ENCODE measurements at places on chromosomes 11 and 22.

- no peak for DNase-seq
These were observed 24.4 kb downstream of the UEVLD start for GRCh38 chr11:18564149-18564548.

- no peak for DNase-seq
These were observed 48.2 kb downstream of the CSF2RB start for GRCh38 chr22:36961626-36962025.

- DNase-seq: no peak
These were observed 2.7 kb upstream of the LRP5 start for GRCh38 chr11:68309621-68310185.

GRCh38 chr22:46929710-46930204 lies 167.3 kb downstream of the TBC1D22A start:
- no peak for DNase-seq

DNA sequence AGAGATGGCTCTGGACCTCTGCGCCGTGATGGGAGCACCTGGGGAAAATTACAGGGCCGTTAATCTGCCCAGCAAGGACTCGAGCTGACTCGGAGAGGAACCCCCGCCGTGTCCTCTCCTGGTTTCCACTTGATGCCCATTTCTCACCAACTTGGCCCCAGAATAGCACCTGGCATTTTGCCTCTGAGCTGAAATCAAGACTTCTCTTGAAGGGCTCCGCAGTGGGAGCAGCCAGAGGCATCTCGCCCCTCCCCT lies 19.0 kb upstream of the CABP7 start:
- DNase-seq: no peak

GRCh38 chr11:114171257-114172054 lies 111.9 kb downstream of the ZBTB16 start:
- no peak for DNase-seq

GRCh38 chr11:115579181-115579825 lies 75.1 kb upstream of the CADM1 start:
- no peak for DNase-seq

DNA sequence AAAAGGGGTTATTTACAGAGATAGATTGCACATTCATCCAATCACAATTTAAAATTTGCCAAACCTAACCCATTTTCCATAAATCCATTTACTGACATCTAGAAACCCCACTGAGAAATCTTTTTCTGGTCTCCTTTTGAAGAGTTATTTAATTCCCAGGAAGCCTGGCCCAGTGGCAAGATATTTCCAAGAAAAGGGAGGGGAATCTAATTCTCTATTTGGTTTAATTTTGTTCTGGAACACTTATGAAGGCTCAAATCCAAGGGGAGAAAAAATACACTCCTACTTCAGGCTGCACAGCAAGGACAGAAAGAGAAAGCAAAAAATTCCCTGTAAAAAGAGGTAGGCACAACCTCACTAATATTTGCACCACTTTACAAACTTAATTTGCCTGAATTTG lies 88.2 kb upstream of the LDLRAD3 start:
- DNase-seq: no peak

DNA sequence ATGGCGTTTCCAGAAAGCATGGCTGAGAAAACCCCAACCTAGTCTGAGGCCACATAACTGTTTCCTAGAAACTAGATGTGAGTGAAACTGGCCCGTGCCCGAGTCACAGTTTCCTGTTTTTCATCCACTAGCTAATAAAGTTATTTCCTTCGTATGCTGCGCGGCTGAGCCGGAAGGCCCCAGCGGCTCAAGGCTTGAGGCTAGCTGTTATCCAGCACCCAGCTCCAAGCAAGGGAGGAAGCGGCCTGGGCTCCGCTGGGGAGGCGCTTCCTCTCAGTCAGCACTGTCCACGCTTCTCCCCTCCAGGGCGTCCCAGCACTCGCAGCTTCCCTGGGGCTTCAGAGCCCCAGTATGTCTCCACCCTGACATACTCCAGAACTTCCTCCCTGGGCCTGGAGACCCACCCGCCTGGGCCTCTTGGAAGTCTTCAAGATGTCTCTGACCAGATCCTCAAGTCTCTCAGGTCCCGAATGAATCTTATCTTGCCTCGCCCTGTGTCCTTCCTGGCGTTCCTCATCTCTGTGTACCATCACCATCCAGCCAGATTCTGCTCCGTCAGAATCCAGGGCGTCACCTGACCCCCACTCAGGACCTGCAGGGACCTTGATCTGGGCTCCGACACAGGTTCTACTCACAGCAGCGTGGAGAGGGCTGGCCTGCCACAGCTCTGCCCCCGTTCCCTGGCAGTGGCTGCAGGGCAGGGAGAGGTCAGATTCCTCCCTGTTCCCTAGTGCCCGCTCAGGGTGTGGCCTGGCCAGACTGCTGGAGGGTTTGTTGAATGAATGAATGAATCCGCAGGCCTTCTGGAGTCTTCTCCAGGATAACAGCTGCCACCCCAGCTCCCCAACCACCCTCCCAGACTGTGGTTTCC lies 81.9 kb downstream of the LRRC32 start:
- no peak for DNase-seq

DNA sequence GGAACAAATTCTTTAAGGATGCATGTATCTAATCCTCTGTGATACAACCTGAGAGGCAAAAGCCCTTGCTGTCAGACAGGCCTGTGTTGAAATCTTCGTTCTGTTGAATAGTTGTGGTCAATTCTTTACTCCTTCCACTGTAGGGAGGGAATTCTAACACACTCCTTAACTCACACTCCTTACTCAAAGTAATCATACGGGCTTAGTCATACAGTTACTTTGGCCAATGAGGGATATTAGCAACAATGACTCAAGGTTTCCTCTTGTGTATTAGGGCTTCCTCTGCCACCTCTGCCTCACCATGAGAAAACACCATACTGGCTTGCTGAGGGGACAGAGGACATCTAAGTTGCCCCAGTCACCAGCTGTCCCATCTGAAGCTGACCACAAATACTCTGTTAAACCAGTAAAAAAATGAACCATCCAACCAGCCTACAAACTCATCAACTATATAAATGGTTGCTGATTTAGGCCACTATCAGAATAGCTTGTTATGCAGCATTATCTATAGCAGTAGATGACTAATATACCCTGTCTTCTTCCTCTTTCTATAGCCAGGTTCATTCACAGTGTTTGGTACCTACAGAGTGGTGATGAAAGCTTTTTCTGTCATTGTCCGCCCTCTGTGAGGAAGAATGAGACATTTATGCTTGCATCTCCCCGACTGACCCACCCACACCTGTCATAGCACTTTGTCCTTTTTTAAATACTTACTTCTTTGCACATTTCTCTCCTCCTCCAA lies 322.8 kb upstream of the SYN3 start:
- DNase-seq: no peak

DNA sequence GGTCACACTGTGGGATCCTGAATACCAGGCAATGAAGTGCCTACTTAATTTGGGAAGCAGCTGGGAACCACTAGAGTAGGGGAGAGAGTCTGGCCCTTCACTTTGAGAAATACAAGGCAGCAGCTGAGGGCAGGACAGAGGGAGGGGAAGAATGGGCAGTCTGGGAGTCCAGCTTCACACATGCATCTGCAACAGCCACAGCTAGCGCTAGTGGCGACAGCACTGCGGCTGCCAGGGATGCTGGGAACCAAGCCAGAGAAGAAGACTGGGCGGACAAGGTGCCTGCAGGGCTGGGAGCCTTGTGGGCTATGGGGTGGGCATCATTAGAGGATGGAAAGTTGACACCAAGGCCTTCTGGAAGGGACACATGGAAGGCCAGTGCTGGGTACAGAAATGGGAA lies 15.8 kb downstream of the SCUBE2 start:
- DNase-seq: peak; percentile 84

GRCh38 chr11:68270196-68271022 lies 1.4 kb downstream of the C11orf24 start:
- no peak for DNase-seq

DNA sequence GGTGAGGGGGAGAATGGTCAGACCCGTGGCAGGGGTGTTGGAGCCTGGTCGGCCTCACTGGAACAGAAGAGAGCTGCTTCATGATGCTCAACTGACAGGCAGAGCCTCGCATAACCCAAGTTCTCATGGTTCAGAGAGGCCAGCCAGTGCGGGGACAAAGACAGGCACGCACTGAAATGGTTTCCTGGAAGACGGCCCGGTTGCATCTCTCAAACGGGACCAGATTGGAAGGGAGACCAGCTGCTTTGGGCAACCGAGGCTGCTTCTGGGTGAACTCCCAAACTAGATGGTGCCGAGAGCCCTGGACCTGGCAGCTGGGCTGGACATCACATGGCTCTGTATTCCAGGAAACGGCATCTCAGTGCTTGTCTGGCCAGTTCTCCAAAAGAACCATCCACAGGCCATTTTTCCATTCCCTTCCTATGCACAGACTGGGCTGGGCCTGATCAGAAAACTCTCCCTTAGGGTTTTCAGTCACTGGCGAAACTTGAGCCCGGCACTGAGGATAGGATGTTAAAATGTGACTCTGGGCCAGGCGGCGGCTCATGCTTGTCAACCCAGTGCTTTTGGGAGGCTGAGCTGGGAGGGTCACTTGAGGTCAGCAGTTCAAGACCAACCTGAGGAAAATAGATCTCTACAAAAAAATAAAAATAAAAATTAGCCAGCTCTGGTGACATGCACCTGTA lies 80.1 kb upstream of the PRODH start:
- no peak for DNase-seq

- DNase-seq: no peak
These were observed 5.3 kb downstream of the RELA start for GRCh38 chr11:65657426-65657825.

GRCh38 chr11:69904974-69905535 lies 85.8 kb upstream of the FGF3 start:
- DNase-seq: no peak

DNA sequence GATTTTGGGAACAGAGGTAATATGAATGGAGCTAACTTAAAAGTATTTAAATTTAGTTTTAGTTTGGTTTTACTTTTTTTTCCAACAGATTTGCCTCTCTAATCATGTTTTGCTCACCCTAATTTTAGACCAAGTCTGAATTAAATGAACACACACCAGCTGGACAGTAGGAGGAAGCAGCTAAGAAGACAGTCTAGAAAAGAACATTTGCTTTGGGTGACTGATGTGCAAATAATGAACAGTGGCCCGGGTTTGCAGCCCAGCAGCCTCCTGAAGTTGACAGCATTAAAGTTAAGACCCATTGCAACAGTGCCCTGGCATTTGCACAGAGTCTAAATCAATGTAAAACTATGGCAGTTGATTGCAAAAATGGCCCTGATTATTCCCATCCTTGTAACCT lies 66.4 kb upstream of the SORL1 start:
- no peak for DNase-seq

GRCh38 chr22:49102367-49102766 lies 725.3 kb downstream of the BRD1 start:
- no peak for DNase-seq

DNA sequence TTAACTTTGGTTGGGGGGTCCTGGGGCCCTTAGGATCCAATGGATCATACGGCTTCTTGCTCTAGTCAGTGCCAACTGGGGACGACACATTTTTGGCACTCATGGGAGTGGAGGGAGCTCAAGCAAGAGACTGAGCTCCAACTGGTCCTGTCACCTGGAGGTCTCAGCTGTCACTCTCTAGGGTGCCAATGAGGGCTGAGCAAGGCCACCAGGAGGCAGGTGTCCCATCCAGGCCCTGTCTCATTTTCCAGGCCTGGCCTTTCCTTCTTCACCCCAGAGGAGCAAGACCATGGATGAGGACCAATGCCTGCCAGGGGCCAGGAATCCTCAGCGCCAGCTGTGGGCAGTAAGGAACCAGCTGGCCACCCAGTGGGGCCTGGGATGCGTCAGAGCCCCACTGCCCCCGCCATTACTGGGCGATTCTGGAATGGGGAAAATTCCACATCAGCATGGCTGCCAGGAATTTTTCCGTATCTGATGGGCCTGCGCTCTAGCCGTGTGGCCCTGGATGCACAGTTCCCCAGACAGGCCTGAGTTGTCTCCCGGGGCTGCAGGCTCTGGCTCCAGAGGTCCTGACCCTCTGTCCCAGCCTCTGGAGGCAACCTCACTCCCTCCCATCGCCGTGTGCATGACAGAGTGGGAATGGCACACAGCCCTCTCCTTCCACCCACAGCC lies 669 bp upstream of the GAL3ST1 start:
- peak; percentile 41 for DNase-seq

- DNase-seq: no peak
These were observed 24.1 kb downstream of the MS4A10 start for GRCh38 chr11:60809249-60809648.

DNA sequence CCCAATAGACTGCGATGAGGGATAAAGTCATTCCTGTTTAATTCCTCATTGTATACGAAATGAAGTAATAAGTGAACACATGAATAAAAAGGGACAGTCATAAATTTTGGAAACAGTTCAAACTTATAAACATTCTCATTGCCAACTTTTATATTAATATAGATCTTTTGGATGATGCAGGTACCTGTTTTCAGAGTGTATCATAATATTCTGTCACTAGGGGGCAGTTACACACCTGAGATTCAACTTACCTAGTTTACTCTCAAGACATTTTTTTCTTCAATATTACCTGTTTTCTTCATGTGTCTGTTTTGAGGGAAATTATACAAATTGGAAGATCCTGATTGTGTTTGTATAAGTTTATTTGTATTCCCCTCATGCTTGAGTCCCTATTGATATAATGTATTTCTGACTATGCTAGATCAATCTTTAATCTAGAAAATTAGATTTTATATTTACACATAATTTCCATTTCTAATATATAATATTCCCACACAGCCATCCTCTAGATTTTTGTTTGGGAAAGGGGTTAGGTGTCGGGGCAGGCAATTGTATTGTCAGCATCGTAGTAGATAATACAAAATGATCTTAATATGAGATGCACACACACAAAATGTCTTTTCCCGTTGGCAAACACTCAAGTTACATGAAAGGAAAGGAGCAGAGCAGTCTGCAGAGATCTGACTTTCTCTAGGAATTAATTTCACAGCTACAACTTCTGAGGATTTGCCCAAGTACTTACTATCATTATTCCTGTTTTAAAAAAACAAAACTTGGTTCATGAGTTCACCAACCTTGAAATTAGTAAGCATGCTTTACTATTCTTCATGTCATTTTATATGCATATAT lies 18.4 kb downstream of the FDX1 start:
- DNase-seq: no peak

DNA sequence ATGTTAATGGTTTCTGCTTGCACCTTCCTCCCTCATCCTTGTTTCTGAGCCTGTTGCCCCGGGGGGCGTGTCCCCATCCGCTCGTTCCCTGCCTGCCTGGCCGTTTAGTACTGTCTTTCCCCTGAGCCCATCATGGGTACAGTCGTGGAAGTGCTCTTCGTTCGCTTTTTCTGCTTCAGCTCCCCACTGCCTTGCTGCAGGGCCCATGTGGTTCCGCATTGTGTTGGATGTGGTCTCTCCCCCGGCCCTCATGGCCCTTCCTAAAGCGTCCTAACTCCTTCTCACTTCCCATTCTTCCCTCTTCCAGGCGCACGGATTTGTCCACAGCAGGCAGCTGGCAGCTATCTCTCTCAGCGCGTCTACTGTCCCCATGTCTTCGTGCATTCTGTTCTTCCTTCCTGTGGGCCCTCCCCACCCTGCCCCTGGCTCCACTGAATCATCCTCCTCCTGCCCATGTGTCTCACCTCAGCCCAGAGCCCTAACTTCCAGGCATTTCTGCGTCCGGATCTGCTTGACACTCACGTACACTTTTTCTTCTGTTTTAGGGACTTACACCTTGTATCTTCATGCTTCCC lies 98.1 kb downstream of the ZBTB16 start:
- no peak for DNase-seq

All from NCI-H524 (cell line).